ENCODE measurements at places on chromosomes 7 and 10. TPM values are rescaled to one million over a fixed set of nuclear protein-coding genes. Genes with fewer than 3 reads are reported as not detected.

- no peak for DNase-seq
- H3K27ac ChIP-seq: no peak overlapping the region
- H3K4me3 ChIP-seq: no peak overlapping the region
- H3K27me3 ChIP-seq: peaks cover 3% of the 10 kb centered on the region
- H3K36me3 ChIP-seq: peaks cover 4% of the 10 kb centered on the region
Observed at GRCh38 chr7:26006426-26006825, 145.6 kb upstream of the NFE2L3 start.

Gene VSTM4
- total RNA-seq: 2.0 TPM

- no peak overlapping the region for H3K4me3 ChIP-seq
- DNase-seq: no peak
- peaks cover 7% of the 10 kb centered on the region for H3K4me1 ChIP-seq
- H3K27ac ChIP-seq: no peak overlapping the region
Observed at GRCh38 chr10:84089162-84089561, 50.1 kb upstream of the GHITM start.

Gene FAM13C
- total RNA-seq: 17.8 TPM

GRCh38 chr10:132229834-132230556, 43.2 kb downstream of the DPYSL4 start:
- no peak overlapping the region for H3K4me3 ChIP-seq
- DNase-seq: no peak
- H3K36me3 ChIP-seq: peaks cover 6% of the 10 kb centered on the region
- peaks cover 16% of the 10 kb centered on the region for H3K4me1 ChIP-seq
- no peak overlapping the region for H3K27ac ChIP-seq
- peaks cover 19% of the 10 kb centered on the region for H3K27me3 ChIP-seq

Gene HACD1
- 5.4 TPM for total RNA-seq

Gene TRPV6
- total RNA-seq: 0.27 TPM

Gene ACSM6
- total RNA-seq: not detected

DNA sequence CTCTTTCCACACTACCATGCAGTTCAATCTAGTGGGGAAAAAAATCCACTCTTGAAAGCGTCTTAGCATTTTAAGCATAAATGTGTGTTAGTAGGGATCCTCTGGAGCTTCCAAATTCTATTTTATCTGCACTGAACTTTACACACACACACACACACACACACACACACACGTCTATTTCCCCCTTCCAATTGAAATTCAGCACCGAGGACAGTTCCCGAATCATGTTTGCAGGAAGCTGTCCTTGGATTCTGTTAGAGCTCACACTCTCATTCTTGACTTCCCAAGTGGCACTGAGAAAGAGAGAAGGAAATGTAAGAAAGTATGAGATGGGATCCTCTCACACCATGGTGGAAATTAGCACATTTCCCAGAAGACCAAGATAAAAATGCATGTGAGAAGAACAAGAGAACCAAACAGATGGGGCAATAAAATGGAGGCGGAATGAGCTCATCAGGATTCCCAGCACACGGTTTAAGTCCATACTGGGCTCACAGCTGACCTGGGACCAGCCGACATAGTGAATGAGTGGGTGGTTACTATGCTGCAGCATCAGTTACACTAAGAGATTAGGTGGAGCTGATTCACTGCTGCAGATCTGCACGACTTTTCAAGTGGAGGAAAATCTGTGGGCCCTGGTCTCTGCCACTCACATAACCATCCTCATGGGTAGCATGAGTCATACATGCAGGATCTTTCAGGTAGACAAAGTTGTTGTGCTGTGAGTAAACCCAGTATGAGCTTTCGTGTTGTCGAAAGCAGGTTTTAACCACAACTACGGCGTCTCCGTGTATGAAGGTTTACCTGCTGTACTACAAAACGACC, 3.3 kb upstream of the NPTX2 start:
- H3K4me1 ChIP-seq: peaks cover 15% of the 10 kb centered on the region
- peaks cover 5% of the 10 kb centered on the region for H3K27me3 ChIP-seq
- no peaks in the 10 kb centered on the region for H3K36me3 ChIP-seq
- H3K4me3 ChIP-seq: peak overlapping the region; percentile 31
- no peak for DNase-seq

GRCh38 chr7:27925573-27926201, 185.7 kb downstream of the TAX1BP1 start:
- peaks cover 15% of the 10 kb centered on the region for H3K4me1 ChIP-seq
- no peak for DNase-seq
- H3K27ac ChIP-seq: no peak overlapping the region

DNA sequence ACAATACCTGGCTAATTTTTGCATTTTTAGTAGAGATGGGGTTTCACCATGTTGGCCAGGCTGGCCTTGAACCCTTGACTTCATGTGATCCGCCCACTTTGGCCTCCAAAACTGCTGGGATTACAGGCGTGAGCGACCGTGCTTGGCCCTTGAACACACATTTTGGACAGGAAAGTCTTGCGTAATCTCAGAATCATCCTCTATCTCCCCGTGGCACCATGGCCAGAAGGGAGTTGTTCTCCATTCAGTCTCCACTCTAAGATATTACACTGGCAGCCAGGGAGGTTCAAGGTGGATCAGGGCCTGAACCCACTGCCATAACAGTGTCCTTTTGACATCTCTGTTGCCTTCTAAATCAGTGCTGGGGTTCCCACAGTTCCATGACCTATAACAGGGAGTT, 29.2 kb upstream of the GALNTL5 start:
- H3K4me3 ChIP-seq: no peak overlapping the region
- DNase-seq: no peak
- peaks cover 2% of the 10 kb centered on the region for H3K4me1 ChIP-seq
- H3K27me3 ChIP-seq: peaks cover 3% of the 10 kb centered on the region
- H3K36me3 ChIP-seq: no peaks in the 10 kb centered on the region
- no peak overlapping the region for H3K27ac ChIP-seq

Gene KIF5B
- total RNA-seq: 105 TPM

GRCh38 chr7:5679813-5680473, 101.5 kb downstream of the RNF216 start:
- DNase-seq: no peak
- peaks cover 20% of the 10 kb centered on the region for H3K4me1 ChIP-seq
- H3K36me3 ChIP-seq: no peaks in the 10 kb centered on the region
- H3K4me3 ChIP-seq: peak overlapping the region; percentile 20
- H3K27ac ChIP-seq: peak overlapping the region; percentile 40
- peaks cover 2% of the 10 kb centered on the region for H3K27me3 ChIP-seq

Gene SLC39A12
- not detected for total RNA-seq

- H3K27me3 ChIP-seq: peaks cover under 1% of the 10 kb centered on the region
- DNase-seq: no peak
- H3K4me3 ChIP-seq: no peak overlapping the region
- H3K4me1 ChIP-seq: peaks cover 7% of the 10 kb centered on the region
Observed at GRCh38 chr7:22864301-22864700, 41.7 kb upstream of the TOMM7 start.

Gene HOXA11
- total RNA-seq: not detected

DNA sequence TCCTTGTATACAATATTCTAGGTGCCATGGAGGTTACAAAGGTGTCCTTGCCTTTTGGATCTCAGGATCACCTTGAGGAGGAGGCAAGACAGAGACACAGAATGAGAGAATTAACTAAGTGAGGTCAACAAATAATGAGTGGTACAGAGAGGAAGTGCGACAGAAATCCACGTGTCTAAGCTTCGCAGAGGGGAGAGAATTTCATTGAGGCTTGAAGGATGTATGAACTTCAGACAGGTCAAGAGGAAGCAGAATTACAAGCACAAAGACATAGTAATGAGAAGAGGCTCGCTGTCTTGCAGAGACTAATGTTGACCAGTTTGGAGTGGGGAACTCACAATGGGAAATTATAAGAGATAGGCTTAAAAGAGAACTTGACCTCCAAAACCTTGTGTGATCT, 308.7 kb downstream of the FRMD4A start:
- no peak for DNase-seq
- H3K27me3 ChIP-seq: peaks cover 3% of the 10 kb centered on the region
- H3K27ac ChIP-seq: no peak overlapping the region

Gene CALY
- 19.8 TPM for total RNA-seq

Gene TRAPPC14
- total RNA-seq: 42.4 TPM

- peak overlapping the region; percentile 97 for H3K27ac ChIP-seq
- peaks cover 26% of the 10 kb centered on the region for H3K27me3 ChIP-seq
- DNase-seq: no peak
- H3K4me1 ChIP-seq: peaks cover 81% of the 10 kb centered on the region
- H3K36me3 ChIP-seq: no peaks in the 10 kb centered on the region
Observed at GRCh38 chr10:125060026-125060425, 100.3 kb downstream of the CTBP2 start.

Gene SPDYE5
- total RNA-seq: not detected

GRCh38 chr10:14491811-14492210, 161.1 kb upstream of the FRMD4A start:
- H3K27me3 ChIP-seq: no peaks in the 10 kb centered on the region
- no peaks in the 10 kb centered on the region for H3K4me1 ChIP-seq
- H3K4me3 ChIP-seq: no peak overlapping the region
- no peaks in the 10 kb centered on the region for H3K36me3 ChIP-seq
